EL (cell line): ENCODE measurements at places on chromosomes 12 and 14.

DNA sequence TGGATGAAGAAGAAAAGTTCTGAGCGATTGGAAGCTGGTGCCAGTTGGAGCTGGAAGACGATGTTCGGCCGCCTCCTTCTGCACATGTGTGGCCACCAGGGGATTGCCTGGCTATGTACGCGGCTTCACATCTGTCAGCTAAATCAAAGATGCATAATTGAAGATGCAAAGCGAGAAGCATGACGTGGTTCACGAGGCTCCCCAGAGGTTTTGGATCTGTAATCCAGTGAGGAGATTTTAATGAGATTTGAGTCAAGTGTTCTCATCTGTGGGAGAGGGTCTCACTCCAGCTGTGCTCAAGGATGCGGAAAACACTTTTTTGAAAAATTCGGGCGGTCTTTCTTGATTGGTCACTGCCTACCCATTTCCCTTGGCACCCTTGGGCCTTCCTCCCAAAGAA is 94.6 kb downstream of the PAX9 start:
- no peak for DNase-seq

DNA sequence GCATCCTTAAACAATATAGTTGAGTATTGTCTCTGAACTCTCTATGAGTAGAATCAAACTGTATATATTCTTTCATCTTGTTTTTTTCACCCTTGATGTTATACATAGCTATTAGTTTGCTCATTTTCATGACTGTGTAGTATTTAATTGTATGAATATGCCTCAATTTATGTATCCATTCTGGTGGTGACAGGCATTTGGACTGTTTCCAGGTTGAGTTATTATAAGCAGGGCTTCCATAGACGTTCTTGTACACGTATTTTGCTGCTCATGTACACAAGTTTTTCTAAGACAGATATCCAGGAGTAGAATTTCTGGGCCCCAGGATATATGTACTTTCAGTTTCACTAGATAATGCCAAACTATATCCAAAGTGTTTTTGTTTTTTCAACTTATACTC is 211.4 kb downstream of the NTF3 start:
- DNase-seq, result peak; percentile 19

DNA sequence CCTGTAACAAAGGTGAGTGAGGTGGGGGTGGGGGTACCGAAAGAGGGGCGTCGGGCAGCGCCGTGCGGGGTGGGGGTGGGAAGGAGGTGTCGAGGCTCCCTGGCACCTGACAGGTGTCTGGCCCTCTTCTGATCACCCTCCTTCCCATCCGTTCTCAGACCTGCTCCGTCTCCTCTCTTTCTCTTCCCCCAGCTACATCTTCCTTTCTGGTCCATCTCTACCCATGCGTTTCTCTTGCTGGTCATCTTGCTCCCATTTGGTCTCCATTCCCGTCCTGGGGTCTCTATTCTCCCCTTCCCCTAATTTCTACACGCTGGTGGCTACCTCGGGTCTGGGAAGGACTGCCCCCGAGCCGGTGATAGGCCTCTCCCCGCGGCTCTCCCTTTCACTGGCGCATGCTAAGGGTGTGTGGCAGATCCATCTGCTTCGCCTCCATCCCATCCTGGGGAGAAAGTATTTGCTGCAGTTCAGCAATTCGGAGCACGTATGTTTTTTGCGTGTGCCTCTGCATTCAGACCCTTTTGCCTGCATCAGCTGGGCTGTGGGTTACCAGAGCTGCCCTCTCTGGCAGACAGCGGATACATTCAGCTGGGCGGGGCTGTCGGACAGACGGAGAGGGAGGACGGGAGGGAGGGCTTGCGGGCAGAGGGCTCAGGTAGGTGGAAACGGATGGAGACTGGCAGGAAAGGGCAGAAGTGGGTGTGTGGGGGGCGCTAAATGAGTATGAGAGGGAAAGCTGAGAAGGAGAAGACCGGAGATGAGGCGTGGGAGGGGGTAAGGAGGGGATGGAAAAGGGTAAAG is 730 bp downstream of the CLSTN3 start:
- peak; percentile 64 for DNase-seq

- no peak for DNase-seq
Observed at GRCh38 chr14:24866067-24866639, 183.8 kb downstream of the STXBP6 start.

- no peak for DNase-seq
Observed at GRCh38 chr12:93789767-93790166, 112.6 kb downstream of the CRADD start.

- no peak for DNase-seq
Observed at GRCh38 chr14:26870722-26871617, 273.1 kb upstream of the NOVA1 start.

DNA sequence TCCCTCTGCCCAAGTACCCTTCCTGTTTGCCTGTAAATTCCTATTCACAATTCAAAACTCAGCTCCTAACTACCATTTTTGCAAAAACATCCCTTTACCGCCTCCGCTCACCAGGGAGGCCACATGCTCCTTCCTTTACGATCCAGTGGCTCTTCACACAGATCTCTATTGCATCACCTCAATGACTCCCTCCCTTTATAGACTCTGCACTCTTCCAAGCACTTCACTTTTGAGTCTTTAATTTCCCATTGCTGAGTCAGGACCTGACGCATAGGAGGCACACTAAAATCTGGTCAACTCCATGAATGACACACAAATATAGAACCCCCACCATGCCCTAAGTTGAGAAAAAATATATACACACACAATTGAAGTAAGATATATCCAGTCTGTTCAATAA is 45.9 kb downstream of the PPP1R13B start:
- DNase-seq, result peak; percentile 90

- no peak for DNase-seq
Observed at GRCh38 chr14:66782853-66783252, 274.9 kb downstream of the GPHN start.

DNA sequence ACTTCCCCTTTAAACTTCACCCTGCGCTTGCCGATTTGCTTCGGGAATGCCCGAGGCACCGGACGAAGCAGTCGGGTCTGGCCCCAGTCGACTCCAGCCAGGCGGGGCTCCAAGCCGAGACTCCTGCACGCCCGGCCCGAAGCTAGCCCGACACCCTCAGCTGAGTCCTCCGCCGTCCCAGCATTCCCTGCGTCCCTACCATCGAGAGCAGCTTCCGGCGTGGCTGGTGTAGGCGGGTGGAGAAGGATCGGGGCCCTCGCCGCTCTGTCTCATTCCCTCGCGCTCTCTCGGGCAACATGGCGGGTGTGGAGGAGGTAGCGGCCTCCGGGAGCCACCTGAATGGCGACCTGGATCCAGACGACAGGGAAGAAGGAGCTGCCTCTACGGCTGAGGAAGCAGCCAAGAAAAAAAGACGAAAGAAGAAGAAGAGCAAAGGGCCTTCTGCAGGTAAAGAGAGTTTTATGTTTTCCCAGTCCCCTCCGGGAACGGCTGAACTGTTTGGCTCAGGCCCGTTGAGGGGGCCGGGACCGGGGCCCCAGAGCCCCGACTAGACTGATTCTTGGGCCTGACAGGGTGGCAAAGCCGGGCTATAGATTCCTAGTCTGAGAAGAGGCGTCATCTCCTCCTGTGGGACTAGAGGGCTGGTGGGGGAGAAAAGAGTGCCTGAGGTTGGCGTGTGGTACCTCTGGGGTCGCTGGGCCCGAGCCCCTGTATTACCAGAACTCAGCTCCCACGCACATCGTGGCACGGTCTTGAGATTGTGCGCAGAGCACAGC is at the start of gene METAP2:
METAP2 (plus strand) TSS at position 269 of the 776 bp plus-strand sequence; CDS start at position 297, 28 bp downstream.
- peak; percentile 98 for DNase-seq

- peak; percentile 46 for DNase-seq
Observed at GRCh38 chr12:106919910-106920544, 35.7 kb upstream of the TMEM263 start.

GRCh38 chr14:72771561-72771960 is 122.3 kb downstream of the DPF3 start:
- DNase-seq, result no peak

- no peak for DNase-seq
Observed at GRCh38 chr14:93081876-93082570, 33.7 kb downstream of the ITPK1 start.

DNA sequence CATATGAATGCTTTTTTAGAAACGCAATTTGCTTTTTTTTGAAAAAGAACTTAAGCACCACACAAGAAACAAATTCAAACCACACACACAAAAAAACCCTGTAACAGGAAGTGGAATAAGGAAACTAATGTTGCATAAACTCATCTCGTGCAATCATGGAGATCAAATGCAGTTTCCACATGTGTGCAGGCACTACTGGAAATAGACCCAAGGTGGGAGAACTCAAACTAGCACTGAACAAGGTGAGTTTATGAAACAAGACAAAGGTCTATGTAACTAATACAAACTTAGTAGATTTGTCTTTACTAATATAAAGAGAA is 17.5 kb downstream of the NIN start:
- no peak for DNase-seq

DNA sequence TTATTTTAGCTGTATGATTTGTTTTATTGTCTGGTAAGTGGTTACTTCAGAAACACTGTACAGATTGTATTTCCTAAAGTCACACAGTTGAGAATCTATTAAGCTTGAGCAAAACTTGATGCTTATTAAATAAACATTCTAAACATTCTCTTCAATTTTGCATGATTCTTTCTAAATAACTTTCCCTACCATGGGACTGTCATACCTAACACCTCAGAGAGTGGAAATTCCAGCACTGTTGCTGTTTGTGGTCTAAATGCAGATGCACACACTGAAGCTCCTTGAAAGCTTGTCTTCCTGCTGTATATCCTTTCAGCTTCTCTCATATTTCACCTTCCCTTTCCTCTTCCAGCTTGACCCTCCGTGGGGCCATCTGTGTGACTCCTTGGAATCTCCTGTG is 392.0 kb downstream of the LRIG3 start:
- DNase-seq, result peak; percentile 26
